Stimulated activated CD8-positive, alpha-beta memory T cell treated with anti-CD3 and anti-CD28 coated beads, Interleukin-15, amount 100 ng/mL, for 48 hours (primary cell): ENCODE measurements at places on chromosomes 4 and X.

- no peak for DNase-seq
Observed at GRCh38 chr4:130395871-130396270, 1299.9 kb downstream of the C4orf33 start.

DNA sequence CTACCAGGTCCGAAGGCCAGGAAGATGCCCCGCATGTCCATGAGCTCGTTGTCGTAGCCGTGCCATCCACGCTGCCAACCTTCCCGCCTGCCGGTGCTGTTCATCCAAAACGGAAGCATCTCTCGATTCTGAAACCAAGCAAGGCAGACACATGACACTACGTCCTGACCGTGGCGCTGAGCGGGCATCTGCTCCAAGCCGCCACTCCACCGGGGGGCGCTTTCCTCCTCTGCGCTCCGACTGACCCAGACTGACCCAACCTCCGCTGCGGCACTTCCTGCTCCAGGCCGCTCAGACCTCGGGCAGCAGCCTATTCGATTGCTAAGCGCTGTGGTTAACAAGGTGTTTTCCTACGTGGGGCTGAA lies 120.5 kb downstream of the ENPP6 start:
- peak; percentile 9 for DNase-seq

- no peak for DNase-seq
Observed at GRCh38 chrX:69153060-69153730, 12.1 kb downstream of the PJA1 start.

DNA sequence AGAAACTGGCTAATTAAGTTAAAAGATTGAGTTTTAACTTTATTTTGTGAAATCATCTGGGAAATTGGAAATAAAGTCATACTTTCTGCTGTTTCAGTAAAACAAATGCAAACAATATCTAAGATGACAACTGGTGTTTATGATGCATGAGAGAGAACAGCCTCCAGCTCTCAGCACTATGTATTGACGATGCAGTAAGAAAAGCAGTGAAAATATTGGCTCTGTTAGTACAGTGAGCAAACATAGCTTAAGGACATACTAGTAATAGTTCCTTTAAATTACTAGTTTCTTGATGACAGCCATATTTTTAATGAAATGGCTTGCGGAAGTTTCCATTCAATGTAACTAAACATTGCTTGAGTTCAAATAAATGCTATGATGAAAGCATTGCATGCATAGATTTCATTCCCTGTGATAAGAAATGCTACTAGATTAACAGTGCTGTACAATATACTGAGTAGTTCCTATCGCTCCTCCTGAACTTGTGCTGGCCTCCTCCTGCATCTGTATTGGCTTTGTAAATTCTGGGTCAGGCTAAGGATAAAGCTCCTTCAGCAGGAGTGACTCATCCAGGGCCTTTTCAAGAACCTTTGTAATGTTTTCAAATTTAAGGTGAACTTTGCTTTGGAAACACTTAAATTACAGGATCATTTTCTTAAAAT lies 11.6 kb downstream of the ARHGAP24 start:
- no peak for DNase-seq

DNA sequence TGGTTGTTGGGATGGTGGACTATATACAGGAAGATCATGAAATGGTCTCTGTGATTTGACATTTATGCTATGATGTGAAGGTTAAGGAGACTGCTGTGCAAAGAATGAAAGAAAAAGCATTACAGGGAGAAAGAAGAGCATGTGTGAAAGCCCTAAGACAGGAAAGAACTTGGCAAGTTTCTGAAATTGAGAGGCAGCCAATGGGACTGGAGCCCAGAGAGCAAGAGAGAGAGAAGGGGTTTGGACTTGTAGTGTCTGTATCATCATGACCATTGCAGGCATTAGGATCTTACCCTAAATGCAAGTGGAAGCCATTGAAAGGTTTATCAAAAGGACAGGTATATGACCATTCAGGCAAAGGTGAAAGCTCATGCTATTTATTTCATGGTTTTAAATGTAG lies 147.1 kb downstream of the NAA11 start:
- DNase-seq = no peak

GRCh38 chr4:78766026-78766425 lies 10.1 kb upstream of the BMP2K start:
- DNase-seq = no peak

DNA sequence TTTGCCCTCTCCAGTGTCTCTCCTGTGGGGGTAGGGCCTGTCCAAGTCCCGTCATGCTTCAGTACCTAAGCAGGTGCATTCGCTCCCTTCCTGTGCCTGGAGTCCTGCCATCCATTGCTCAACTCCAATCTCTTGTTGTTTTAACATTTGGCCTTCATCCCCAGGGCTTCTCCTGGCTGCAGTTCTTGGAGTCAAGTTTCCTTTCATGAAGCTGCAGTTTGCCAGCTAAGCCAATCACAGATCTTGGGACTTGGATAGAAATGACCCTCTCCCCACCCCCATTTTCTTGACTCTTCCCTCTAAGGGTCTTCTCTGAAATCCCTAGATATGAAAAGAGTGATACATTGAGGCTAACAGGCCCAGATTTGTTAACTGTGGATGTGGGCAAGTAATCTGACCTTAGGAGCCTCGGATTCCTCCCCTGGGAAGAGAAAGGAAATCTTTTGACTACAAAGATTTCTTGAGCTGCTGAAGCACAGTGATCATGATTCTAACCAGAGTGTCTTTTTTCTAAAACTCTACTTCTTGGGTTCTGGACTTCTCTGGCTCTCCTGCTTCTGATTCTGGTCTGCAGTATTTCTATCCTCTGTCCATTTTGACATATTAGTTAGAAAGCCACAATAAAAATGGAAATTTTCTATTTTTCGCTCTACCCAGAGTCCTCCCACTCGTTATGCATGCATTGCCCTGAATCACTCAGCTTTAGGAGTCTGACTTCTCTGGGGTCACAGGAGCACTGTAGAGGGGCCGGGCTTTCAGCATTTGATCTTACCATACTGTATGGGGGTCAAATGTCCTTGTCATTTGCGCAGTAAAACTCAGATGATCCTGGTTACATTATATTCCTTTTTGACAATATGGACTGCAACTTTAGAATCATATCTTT lies 61.0 kb downstream of the CHRNA9 start:
- DNase-seq = no peak

DNA sequence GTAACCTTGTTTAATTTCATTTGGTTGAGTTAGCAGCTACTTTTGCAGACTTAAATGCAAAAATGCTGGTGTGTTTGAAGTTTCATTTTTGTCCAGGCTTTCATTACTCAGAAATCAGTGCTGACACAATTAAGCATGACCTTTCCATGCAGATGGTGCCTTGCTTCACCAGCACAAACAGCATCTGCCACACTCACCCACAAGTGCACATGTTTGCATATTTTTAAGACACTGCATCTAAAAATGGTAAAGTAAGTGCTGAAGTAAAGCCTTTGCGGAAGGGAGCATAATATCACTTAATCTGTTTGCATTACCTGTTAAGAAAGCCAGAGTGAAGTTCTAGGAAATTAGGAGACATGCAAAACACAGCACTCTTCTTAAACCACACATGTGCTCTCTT lies 7.3 kb upstream of the DAPP1 start:
- DNase-seq = no peak

GRCh38 chr4:17283251-17283650 lies 228.6 kb downstream of the QDPR start:
- no peak for DNase-seq

DNA sequence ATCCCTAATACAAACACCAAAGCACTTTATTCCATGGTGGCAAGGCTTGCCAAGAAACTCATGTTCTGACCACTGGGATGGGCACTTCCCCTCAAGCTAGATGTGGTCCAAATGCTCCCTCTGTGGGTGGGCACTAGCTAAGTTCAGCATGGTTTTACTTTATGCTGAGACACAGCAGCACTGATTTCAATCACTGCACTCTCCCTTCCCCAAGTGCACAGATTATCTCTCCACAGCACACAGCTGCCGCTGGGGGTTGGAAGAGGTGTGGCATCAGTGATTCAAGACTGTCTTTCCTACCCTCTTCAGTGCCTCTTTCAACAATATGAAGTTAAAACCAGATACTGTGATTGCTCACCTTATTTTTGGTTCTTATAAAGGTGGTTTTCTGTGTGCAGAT lies 16.5 kb upstream of the GUCY2F start:
- no peak for DNase-seq

DNA sequence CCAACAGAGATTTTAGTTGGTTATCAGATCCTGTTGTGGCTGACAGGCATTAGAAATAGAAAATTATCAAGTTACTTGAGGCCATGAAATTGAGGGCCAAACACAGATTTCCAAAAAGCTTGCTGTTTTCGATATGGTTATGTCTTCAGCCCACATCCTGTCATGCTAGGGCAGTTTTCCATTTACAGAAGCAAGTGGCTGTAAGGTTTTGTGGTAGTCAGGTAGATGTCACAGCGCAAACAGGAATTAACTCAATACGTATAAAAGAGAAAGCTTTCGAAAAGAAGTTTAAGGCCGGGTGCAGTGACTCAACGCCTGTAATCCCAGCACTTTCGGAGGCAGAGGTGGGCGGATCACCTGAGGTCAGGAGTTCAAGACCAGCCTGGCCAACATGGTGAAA lies 104.6 kb downstream of the DMD start:
- no peak for DNase-seq

DNA sequence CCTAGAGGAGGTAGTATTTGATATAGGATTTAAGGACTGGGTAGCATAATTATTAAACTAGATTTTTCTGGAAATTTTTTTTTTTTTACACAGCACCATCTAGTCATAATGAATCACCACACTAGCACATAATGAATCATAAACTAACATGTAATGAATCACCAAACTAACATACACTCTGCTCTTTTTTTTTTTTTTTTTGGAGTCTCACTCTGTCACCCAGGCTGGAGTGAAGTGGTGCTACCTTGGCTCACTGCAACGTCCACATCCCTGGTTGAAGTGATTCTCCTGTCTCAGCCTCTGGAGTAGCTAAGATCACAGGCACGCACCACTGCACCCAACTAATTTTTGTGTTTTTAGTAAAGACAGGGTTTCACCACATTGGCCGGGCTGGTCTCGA lies 92.5 kb downstream of the FAM13A start:
- DNase-seq = no peak

GRCh38 chr4:37246891-37247290 lies 2.3 kb downstream of the NWD2 start:
- DNase-seq = no peak

GRCh38 chrX:19640693-19641374 lies 125.5 kb upstream of the MAP3K15 start:
- no peak for DNase-seq

GRCh38 chrX:24260842-24261550 lies 52.9 kb downstream of the SUPT20HL2 start:
- no peak for DNase-seq

GRCh38 chrX:72126048-72126415 lies 5.7 kb downstream of the RTL5 start:
- DNase-seq = no peak

- DNase-seq = no peak
Observed at GRCh38 chrX:115413246-115413878, 123.8 kb downstream of the LUZP4 start.

DNA sequence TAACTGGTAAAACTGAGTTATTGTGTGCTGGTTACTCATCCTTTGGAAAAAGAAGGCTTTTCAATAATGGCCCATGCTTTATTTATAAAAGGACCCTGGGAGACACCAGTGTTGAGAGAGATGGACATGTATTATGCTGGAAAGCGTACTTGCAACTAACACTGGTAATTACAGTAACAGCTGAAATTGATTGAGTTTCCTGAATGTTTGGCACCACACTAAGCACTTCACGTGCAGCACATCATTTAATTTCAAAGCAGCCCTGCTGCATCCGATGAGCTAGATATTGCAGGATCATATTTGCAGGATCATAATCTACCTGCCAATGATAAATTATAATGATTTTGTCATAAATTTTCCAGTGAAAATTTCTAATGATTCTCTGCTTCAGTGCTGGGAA lies 81.5 kb downstream of the QRFPR start:
- no peak for DNase-seq

DNA sequence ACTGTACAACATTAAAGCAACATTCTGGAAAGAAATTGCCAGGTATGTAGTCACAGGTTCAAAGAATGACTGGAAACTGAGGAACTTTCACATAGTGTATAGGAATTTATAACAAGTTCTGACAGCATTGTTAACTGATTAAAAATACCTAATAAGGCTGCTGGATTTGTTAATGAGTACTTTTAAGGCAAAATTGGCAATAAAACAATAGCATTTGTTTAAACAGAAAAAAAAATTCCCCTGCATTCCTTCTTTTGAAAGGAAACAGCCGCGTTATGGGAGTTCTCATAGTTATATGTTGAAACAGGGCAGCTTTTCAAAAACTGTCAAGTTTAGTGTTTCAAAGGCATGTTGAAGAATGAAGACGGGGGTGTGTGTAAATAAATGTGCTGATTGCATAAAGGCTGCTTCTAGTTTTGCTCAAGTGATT lies 282.5 kb upstream of the FAT1 start:
- DNase-seq = no peak

DNA sequence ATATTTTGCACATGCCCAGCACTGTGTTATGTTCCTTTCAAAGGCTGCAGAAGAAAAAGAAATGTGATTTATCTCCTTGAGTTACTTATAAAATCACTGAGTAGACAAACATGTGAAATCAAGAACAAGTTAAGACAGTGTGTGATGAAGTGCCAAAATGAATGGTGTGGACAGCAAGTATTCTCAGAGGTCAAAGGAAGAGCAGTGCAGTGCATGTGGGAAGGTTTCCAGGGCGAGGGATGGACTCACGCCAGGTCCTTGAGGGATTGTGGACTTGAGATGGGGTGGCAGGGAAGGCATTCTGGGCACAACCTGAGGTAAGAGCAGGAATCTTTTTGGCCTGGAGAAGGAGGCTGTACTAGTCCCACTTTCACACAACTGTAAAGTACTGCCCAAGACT lies 115.5 kb downstream of the FNIP2 start:
- DNase-seq = no peak

GRCh38 chrX:29617725-29618124 lies 597.6 kb upstream of the MAGEB2 start:
- no peak for DNase-seq

DNA sequence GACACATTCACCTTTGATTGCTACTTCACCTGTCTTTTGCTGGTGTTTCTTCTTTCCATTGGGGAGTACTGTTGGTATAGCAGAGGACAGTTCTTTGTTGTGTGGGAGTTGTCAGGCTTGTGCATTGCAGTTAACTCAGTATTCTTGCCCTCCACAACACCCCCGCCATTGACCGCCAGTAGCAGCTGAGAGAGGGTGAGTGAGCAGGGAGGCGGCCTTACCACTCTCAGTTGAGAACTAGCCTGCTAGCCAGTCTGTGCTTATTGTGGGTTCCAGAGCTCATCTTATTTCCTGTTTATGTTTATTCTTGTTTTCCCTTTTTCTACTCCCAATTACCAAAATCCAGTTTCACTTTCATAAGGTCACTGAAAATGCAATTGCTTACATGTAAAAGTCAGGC lies 52.2 kb downstream of the STIM2 start:
- DNase-seq = no peak

DNA sequence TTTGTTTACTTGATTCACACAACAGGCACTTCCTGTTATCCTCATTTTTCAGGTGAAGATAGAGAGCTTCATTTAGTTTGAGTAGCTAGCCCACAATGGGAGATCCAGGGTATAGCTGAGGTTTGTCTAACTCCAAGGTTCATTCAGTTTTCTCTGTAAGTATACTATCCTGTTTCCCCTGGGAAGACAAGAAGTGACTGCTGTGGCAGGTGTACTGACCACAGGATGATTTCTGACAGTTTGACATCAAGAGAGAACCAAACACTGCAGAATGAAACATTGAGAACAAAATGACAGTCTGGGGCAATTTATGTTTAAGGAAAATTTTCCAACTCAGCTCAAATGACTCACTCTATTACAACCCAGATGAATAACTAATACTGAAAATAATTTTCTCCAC lies 958.0 kb downstream of the STPG2 start:
- DNase-seq = no peak
